Ascending aorta (tissue), 2 donors: ENCODE measurements at places on chromosomes 3 and 15.

- no peak for DNase-seq
These were observed 5.2 kb downstream of the SOX2 start for GRCh38 chr3:181716966-181717365.

GRCh38 chr3:194130807-194131589, 5.0 kb upstream of the HES1 start:
- DNase-seq = no peak

GRCh38 chr3:67384760-67385397, 269.5 kb downstream of the SUCLG2 start:
- DNase-seq = no peak

DNA sequence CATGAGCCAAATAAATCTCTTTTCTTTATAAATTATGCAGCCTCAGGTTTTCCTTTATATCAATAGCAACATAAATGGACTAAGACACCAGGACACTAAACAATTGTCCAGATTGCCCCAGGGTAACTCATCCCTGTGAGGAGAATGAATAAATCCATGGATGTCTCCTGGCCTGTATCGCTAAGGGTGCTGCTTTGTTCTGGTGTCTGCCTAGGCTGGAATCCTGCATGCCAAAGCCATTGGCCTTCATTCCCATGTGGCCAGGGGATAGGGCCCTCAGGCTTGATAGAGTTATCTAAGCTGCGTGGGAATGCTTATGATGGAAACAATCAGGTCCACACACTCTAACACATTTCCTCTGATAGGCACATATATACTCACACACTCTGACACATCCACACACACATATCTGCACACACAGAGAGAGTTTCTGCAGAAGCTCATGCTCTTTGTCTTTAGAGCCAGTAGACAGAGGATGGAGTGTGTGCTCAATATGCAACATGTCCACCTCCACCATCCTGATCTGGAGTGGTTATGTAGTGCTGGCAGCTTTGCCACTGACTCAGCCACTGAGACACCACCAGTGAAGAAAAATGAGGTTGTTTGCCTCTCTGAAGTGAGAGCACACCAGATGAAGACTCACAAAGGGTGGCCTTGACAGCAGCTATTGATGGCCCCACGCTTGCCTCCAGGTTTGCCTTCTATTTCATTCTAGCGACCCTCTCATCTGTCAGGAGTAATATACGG, 24.0 kb upstream of the DGKG start:
- DNase-seq = no peak

GRCh38 chr3:10434144-10434937, 71.0 kb downstream of the ATP2B2 start:
- DNase-seq = no peak

DNA sequence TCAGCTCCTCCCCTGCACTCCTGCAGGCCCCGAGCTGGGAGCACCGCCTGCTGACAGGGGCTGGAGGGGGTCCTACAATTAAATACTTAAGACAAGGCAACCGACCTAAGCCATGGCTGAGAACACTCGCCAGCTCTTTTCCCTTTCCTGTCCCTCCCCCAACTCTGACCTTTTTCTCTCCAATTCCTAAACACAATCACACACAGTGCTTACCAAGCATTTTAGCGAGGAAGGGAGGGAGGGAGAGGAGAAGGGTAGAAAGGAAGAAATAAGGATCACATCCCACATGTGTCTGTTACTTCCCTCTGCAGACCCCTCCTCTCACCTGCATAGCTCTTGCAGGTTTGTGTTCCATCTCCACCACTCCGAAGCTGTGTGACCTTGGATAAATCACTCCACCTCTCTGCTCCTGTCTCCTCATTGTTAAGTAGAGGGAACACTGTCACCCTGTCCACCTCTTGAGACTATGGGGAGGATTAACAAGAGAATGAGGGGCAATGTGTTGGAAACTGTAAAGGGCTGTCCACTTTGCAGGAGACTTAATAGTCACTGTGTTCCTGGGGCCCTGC, 63.6 kb downstream of the CYP11A1 start:
- no peak for DNase-seq

DNA sequence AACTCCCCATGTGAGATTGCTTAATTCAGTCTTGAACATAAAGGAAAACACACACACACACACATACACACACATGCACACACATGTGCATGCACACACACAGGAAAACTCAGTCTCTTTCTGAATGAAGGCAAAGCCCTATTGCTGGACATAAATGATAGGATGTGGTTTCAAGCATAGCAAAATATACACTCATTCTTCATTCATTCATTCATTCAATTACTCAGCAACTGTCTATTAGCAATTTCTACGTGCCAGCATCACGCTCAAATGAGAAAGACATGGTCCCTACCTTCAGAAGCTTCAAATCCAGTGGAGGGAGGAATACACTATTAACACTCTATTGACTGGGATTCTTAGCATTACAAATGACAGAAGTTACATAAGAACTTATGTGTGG, 41.8 kb upstream of the UBE2E2 start:
- DNase-seq = no peak

DNA sequence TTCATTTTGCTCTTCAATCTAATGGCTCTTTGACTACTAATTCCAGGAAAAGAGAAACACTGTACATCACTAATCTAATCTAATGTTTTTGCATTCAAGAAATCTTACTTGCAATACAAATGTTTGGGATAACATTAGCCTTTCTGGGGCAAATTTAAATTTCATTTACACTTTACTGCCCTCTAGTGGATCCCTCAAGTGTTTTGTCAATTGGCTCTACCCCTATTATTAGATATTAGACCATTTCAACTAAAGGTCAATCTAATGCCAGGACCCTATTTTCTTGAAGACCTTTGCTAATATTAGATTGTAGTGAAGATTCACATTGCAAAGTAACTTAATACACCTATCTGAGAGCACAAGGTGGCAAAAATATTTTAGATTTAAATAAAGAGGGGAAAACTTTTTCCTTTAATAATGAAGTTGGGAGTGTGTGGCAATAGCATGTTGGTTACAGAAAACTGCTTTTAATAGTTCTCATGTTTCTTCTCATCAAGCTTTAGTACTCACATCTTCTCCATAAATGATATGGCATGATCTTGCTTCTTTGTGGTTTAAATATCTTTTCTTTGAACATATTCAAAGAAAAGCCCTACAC, 5.0 kb downstream of the C2CD4A start:
- DNase-seq = no peak

- DNase-seq = no peak
These were observed 353.9 kb upstream of the ROPN1 start for GRCh38 chr3:124345845-124346244.

- no peak for DNase-seq
These were observed 78.7 kb upstream of the ATP2B2 start for GRCh38 chr3:10583798-10584708.

GRCh38 chr3:59436164-59436958, 386.5 kb upstream of the CFAP20DC start:
- DNase-seq = no peak

DNA sequence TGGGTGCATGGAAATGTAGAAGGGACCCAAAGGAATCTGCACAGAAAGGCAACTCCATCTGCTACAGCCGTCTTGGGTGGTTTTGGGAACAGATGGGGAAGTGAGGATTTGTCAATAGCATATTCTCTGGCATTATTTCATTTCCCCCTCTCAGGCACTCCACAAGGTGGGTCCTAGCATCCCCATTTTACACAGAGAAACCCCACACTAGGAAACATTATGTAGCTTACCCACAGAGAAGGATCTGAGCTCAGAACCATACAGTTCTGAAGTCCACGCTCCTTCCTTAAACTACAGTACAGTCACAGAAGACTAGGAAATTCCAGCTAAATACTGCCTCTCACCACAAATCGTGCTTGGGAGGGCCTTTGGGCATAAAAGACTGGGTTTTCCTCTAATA, 61.2 kb upstream of the CTNNB1 start:
- DNase-seq = no peak

DNA sequence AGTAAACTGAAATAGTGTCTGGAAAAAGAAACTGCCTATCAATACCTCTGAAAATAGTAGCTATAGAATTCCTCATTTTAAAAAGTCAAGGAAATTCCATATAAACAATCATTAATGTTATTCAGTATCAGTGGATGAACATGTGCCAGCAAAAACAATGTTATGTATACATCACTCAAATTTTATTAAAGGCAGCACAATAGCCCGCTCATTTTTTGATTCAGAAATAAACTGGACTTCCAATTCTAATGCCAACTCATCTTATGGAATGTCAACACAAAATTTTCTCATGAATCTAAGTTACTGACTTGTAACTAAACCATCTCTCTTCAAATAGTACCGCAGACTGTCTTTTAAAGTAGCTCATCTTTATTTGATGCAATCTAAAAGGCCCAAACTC, 19.0 kb downstream of the THBS1 start:
- no peak for DNase-seq

DNA sequence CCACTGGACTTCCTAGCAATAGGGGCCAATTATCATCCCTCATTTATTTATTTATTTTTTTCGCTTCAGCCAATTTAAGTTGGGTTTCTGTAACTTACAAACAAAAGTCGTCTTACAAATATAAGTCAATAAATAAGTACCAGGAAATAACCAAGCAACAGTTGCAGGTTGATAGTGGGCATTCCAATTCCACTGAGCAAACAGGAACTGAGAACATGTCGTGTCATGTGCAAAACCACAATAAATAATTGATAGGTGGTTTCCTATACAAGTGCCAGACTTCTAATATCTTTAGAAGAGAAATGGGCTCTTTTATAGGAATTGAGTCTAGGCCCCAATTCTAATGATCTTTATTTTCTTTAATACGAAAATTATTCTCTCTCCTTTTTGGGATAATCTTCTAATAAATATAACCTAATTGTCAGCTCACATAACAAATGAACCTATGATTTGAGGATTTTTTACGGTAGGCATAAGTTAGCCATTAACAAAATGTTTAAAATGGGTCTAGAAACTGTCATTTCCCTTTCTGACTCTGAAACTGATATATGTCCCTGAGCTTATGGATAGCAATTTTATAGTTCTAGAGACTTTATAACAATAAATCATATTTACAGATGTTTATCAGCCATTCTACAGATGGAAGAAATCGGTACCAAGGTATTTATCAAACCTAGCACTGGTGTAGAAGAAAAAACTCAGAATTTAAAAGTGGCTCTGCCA, 571.8 kb downstream of the FOXP1 start:
- no peak for DNase-seq

DNA sequence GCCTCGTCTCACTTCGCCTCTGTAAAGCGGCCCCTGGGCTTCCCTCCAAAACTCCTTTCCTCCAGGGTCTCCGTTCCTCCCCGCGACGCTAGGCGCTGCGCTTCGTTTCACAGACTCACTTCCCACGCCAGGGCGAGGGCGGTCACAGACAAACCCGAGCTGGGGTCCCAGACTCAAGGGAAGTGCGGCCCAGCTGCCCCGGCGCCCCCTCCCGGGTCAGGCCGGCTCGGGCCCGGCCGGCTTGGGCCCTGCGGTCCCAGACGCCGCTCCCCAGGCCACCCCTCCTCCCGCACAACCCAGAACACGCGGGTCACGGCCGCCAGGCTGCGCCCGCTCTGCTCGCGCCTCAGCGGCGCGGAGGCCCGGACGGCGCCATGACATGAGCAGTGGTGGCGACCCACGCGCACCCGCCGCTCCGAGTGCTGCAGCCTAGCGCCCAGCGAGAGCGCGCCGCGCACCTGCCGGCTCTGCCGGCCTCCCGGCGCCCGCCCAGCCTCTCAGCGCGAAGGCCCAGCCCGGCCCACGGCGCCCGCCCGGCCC, 547 bp downstream of the NUP210 start:
- DNase-seq = no peak

DNA sequence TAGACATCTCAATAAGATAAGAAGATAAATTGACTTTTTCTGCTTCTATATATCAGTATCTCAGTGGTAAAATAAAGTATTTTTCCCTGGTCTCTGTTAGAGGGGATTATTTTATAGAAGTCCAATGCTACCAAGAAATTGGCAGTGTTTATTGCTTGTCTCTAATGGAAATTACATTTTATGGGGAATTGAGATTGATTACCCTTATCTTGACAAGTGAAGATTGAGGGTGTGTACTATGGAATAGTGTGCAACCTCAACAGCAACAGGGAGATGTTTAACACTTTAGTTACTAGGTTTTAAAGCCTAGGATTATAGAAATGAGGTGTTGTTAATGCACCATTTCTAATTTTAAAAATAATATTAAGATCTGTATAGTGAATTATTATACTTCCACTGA, 154.8 kb upstream of the ROBO1 start:
- no peak for DNase-seq

- no peak for DNase-seq
These were observed 4.5 kb downstream of the FETUB start for GRCh38 chr3:186644683-186645082.

- DNase-seq = no peak
These were observed 38.6 kb downstream of the TAFA4 start for GRCh38 chr3:68893600-68894239.

GRCh38 chr3:118813472-118813871, 221.2 kb downstream of the IGSF11 start:
- DNase-seq = no peak

GRCh38 chr3:171157286-171157685, 130.8 kb upstream of the SLC2A2 start:
- DNase-seq = no peak

DNA sequence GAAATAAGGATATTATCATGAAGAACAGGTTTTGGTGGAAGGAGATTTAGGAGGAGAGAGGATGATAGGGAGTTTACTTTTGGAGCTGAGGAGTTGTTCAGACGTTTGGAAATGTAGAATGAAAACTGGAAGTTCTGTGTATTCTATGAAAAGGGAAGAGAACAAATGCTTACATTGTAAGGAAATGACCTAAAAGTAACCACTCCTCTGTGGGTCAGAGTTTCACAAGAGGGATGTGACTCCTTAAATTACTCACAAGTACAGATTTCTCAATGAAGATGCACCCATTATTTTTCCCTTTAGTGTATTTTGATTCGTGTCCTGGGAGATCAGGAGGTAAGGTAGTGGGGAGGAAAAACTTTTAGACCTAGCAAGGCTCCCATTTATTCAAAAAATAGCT, 4.0 kb downstream of the RNF13 start:
- DNase-seq = no peak

DNA sequence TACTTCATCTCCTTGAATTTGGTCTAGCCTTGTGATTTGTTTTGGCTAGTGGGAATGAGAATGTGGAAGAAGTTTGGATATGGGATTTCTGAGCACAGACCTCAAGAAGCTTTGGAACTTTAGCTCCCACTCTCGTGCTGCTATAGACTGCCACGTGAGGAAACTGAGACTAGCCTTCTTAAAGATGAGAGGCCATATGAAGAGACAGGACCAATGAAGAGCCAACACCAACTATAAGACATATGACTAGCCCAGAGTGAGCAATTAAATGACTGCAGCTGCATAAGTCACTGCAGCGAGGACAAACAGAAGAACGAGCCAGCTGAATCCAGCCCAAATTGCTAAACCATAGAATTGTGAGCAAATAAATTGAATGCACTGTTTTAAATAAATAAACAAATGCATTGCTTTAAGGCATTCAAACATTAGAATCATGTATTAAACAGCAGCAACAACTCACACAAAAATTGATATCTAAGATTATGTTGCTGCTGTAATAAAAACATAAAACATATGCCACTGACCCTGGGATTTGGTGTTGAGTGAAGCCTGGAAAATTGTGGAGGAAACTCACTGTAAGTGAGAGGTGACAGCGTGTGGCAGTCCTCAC, 15.7 kb upstream of the CNTN4 start:
- DNase-seq = no peak

- DNase-seq = no peak
These were observed 20.0 kb upstream of the SNX22 start for GRCh38 chr15:64131547-64131946.

GRCh38 chr3:134430950-134431445, 54.8 kb downstream of the ANAPC13 start:
- no peak for DNase-seq
